ENCODE measurements at places on chromosomes 1 and 21.

GRCh38 chr1:22739648-22740385 lies 29.2 kb downstream of the EPHB2 start:
- DNase-seq, result no peak

DNA sequence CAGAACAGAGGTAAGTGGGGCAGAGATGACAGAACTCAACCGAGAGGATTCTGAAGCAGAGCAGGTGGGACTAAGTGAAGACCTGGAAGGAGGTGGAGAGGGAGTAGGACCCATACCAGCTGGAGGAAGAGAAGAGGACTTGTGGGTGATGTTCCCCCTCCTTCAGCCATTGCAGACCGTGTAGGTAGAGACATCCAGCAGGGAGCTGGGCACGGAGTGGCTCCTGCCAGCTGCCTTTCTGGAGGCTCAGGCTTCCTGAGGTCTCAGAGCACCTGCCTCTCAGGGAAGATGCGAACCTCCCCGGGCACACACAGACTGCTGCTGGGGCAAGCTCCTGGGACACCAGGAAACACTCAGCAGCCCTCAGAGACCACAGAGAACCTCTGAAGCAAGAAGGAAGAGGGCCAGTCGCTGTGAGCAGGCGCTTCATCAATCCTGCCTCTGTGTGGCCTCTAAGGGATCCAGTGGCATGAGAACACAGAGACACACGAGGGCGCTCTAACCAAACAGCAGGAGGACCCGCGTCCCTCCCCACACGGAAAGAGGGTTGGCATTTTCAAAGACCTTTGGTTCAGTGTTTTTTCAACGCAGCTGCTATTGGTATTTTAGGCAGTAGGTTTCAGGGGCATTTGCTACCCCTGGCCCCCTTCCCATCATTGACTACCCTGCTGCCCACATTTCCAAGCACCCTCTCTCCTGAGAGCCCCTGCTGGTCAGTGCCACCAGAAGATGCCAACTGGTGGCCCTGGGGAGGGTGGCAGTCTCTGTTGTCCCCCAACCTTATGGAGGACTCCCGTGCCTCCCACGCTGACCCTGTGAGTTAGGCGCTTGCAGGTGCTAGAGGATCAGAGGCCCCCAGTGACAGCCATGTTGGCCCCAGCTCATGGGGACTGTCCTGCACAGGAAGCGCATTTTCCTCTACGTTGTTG lies 89.6 kb upstream of the EDN2 start:
- DNase-seq, result peak; percentile 58

GRCh38 chr1:31585736-31586365 lies 9.5 kb downstream of the TINAGL1 start:
- DNase-seq, result no peak

DNA sequence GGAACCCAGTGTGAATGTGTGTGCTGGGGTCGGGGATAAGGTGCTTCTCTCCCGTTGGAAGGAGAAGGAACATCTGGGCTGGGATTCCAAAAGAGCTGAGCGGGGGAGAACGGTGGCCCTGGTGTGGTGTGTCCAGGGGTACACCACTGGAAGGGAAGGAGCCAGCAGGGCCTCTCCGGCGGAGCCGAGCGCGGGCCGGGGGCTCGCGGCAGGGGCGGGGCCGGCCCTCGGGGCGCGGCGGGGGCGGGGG lies 231 bp upstream of the RPS6KA1 start:
- DNase-seq, result no peak

- DNase-seq, result no peak
Observed at GRCh38 chr1:150322310-150322709, 977 bp downstream of the PRPF3 start.

GRCh38 chr1:62382658-62382955 lies 54.2 kb upstream of the USP1 start:
- DNase-seq, result no peak

DNA sequence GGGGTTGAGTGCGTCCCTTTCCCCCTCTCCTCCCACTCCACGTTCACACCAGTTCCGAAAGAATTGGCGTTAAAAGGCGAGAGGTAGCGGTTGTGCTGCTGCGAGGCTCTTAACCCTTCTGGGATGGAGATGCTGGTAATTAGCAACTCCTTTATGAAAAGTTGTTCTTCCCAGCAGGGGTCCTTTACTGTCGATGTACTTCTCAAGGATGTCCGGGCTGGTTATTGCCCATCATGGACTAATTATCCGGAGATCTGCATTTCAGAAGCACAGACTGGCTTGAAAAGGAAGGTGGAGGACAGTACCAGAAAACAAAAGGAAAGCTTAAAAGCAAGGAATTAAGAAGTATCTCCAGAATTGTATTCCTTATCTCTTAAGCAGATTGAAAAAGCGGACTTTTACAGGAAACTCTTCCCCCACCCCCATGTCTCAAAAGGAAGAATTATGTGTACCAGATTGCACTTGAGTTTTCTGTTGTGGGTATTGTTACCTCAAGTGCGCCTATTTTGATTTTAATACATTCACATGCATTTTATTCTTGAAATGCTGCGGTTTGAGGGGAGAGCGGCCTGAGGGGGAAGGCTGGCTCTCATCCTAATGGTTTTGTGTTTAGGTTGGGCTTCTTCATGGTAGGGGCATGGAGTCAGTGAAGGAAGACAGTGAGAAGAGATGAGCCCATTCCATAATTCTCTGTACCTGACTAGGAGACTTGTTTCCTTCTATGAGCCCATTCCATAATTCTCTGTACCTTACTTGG lies 1.5 kb downstream of the AK4 start:
- DNase-seq, result no peak

- DNase-seq, result no peak
Observed at GRCh38 chr1:100713626-100714025, 5.9 kb upstream of the VCAM1 start.

- DNase-seq, result no peak
Observed at GRCh38 chr1:70427976-70428375, 16.9 kb downstream of the CTH start.

GRCh38 chr1:153260585-153261280 lies 1.2 kb downstream of the LORICRIN start:
- no peak for DNase-seq

DNA sequence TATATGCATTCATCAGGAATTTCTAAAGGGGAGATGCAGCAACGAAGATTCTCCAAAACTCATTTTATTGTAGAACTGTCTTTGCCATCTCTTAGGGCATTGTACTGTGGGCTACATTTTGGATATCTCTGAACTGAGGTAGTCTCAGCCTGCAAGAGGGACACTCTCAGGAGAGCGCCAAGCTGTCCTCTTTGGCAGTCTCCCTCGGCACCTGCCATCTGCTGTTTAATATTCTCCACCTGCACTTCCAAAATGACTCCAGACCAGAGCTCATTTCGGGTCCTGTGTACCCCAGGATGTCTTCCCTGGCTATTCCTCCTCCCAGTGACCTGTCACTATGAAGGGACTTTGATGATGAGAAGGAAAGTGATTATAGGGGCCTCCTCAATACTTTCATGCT lies 356.3 kb upstream of the C1orf174 start:
- no peak for DNase-seq

- DNase-seq, result no peak
Observed at GRCh38 chr1:236568285-236568894, 35.9 kb downstream of the HEATR1 start.

- DNase-seq, result no peak
Observed at GRCh38 chr1:201430776-201431175, 9.2 kb upstream of the TNNI1 start.

GRCh38 chr1:18534810-18535205 lies 54.1 kb downstream of the KLHDC7A start:
- no peak for DNase-seq

- no peak for DNase-seq
Observed at GRCh38 chr1:169970114-169970513, 76.4 kb upstream of the SCYL3 start.

- no peak for DNase-seq
Observed at GRCh38 chr1:100750005-100750885, 30.7 kb downstream of the VCAM1 start.

DNA sequence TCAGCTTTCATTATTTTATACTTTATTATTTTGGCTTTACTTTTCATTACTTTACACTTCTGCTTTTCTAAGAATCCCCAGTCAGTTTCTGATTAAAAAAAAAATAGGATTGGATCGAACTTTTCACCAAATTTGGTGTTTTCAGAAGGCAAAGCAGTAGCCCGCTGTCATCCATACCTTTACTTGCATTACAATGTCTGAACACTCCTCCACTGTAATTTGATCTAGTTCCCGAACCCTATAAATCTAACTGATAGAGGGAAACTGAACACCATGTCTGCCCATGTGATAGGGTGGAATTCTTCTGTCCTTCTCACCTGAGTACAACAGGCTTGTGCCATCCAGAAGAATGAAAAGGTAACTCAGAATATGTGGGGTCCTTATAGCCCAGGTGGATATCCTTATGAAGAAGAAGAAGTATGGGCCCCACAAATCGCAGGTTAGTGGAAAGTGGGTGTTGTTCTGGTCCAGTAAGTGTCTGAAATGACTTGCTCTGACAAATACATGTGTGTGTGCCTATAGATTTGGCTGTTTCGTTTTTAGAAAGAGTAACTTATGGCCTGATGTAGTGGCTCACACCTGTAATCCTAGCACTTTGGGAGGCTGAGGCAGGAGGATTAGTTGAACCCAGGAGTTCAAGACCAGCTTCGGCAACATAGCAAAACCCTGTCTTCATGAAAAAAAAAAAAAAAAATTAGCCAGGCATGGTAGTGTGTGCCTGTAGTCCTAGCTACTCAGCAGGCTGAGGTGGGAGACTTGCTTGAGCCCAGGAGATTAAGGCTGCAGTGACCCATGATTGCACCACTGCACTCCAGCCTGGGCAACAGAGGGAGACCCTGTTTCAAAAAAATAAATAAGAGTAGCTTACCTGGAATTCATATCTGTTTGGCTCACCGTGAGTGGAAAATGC lies 26.6 kb upstream of the CDC14A start:
- no peak for DNase-seq

DNA sequence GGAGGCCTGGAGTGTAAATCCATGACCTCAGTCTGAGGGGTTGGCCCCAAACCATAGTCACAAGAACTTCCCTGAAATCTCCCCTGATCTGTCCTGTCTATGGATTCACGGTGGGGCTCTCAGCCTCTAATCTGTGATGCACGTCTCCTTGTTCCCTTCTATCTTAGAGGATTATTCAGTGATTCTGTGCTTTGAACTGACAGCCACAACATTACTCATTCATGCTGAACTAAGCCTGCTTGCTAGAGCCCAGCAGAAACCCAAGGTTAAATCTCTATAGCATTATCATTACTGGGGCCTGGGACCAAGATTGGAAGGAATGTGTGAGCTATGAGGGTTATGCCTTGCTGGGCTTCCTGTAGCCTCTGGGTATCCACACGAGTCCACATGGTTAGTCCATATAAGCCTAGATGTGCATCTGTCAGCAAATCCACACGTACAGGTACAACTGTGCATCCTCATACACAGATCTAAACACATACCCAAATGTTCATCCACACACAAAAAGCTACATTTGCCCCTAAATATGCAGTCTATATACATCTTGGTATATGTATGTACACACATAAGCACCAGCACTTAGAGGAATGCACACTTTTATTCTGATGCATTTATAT lies 22.4 kb upstream of the MAGOH start:
- DNase-seq, result no peak

DNA sequence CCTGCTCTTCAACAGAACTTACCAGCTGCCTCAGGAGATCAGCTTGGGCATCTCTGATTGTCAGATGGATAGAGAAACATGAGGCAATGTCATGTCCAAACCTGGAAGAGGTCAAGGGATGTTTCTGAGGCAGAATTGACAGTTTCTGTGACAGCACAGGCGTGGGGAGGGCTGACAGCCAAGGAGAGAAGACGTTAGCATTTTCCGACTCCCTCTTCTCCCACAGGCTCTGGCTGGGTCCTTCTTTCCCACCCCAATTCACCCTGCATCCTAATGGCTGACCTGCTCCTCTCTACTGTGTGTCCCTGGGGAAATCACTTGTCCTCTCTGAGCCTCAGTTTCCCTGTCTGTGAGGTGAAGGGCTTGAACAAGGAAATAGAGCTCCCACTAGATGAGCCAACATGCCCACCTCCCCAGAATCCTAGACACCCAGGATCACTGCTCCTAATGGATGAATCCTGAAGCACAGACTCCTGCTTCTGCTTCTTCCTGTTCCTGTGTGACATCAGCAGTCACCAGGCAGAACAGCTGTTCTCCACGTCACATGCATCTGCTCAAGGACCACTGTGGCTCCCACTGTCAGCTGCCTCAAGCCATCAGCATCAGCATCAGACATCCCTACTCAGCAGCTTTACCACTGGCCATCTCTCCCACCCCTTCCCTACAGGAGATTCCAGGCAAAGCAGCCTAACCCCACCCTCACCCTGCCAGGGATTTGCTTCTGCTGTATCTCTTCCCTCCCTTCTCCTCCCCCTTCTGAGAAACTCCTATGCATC lies 408.0 kb downstream of the MATN1 start:
- no peak for DNase-seq

DNA sequence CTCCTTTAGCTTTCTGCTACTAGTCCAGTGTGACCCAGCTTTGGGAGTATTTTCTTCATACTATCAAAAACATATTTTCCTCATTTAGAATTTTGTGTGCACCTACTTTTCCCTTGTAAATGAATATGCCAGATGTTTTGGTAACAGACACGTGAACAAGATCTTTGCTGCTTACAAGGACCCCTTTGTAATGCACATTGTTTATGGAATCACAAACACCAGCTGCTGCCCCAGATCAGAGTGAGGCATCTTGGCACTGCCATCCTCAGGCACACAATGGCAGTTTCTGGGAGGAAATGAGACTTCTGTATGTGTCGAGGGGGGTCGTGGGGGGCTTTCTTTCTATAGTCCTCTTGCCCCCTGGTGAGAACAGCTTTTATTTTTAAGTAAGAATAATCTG lies 115.7 kb downstream of the RGL1 start:
- no peak for DNase-seq

GRCh38 chr1:226438007-226438406 lies 30.1 kb upstream of the PARP1 start:
- no peak for DNase-seq

DNA sequence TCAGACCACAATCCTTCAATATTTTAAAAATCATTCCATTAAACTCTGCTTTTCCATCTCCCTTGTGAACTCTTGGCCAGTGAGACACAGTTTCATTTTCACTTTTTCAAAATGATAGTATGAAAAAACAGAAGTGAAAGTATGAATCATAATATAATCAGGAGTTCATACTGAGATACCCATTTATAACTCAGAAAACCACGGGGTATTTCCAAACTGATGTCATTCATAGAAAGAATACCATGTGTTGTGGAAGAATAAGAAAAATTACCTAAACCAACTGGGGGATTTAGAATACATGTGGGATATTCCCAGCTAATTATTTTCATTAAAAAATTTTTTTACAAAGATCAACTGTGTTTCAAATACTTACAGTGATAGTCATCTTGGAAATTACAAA lies 149.9 kb downstream of the MRPL39 start:
- no peak for DNase-seq

GRCh38 chr1:178694923-178695525 lies 30.0 kb upstream of the RALGPS2 start:
- no peak for DNase-seq
